Naive thymus-derived CD4-positive, alpha-beta T cell (primary cell): ENCODE measurements at places on chromosomes 1 and 21. TPM values are rescaled to one million over a fixed set of nuclear protein-coding genes. Genes with fewer than 3 reads are reported as not detected.

Gene PTPRU
- total RNA-seq = not detected

GRCh38 chr21:37764691-37765090, 151.6 kb downstream of the KCNJ6 start:
- H3K27ac ChIP-seq = no peak overlapping the region
- H3K4me3 ChIP-seq = no peak overlapping the region
- H3K27me3 ChIP-seq = no peaks in the 10 kb centered on the region
- no peak for DNase-seq
- H3K36me3 ChIP-seq = no peaks in the 10 kb centered on the region
- H3K4me1 ChIP-seq = no peaks in the 10 kb centered on the region

GRCh38 chr1:26025517-26025916, 3.9 kb downstream of the EXTL1 start:
- no peaks in the 10 kb centered on the region for H3K4me1 ChIP-seq
- H3K27me3 ChIP-seq = no peaks in the 10 kb centered on the region
- DNase-seq = no peak
- no peak overlapping the region for H3K27ac ChIP-seq
- H3K36me3 ChIP-seq = no peaks in the 10 kb centered on the region

GRCh38 chr1:195866781-195867222, 741.4 kb downstream of the KCNT2 start:
- H3K4me1 ChIP-seq = no peaks in the 10 kb centered on the region
- DNase-seq = no peak
- H3K27ac ChIP-seq = no peak overlapping the region
- no peaks in the 10 kb centered on the region for H3K36me3 ChIP-seq
- H3K4me3 ChIP-seq = no peak overlapping the region

GRCh38 chr21:40471103-40471502, 375.9 kb downstream of the DSCAM start:
- no peaks in the 10 kb centered on the region for H3K36me3 ChIP-seq
- DNase-seq = no peak
- H3K4me1 ChIP-seq = no peaks in the 10 kb centered on the region
- H3K27ac ChIP-seq = no peak overlapping the region
- H3K27me3 ChIP-seq = no peaks in the 10 kb centered on the region
- no peak overlapping the region for H3K4me3 ChIP-seq
